ENCODE measurements at places on chromosomes 12 and 14.

DNA sequence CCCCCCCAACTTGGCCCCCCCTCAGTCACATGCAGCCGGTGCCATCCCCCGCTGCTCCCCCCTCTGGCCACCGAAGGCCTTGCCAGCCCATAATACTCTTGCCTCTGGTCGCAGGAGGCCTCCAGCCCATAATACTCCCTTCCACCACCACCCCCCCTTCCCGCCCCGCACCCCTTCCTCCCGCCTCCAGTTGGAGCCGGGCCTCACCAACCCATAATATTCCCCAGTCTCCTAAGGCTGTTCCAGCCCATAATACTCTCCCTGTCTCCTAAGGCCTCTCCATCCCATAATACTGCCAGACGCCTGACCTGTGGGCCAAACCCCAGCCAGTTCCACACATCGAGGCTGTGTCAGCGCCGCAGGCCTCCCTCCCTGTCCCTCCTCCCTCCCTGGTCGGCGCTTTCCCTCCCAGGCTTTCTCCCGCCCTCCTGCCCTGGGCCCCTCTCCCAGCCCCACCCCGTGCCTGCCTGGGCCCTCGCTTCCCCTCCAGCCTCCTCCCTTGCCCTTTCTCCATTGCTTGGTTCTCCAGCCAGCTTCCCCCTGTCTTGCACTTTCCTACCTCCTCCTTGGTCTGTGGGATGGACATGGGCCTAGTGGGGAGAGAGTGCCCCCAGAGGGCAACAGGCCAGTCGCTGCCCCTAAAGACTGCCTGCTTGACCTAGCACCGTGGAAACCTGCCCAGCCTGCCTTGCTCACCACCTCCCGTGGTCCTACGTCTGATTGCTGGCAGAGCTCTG lies 6.8 kb upstream of the CHD4 start:
- DNase-seq, result peak; percentile 51

DNA sequence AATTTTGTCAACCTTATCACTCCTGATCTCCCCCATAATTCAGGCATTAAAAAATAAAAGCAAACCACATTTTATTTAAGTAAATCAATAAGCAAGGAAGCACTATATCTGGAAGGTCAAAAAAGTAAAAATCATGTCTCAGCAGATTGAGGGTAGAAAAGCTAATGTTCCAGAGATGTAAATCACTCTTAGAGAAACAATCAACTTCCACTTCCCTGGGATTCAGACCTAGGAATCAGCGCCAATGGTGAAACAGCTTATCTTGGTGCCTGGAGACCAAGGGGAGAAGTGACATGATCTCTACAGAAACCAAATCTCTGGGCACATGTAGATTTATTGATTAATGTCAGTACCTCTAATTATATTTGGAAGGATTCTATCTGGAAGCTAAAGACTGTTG lies 10.9 kb upstream of the SNX6 start:
- no peak for DNase-seq

DNA sequence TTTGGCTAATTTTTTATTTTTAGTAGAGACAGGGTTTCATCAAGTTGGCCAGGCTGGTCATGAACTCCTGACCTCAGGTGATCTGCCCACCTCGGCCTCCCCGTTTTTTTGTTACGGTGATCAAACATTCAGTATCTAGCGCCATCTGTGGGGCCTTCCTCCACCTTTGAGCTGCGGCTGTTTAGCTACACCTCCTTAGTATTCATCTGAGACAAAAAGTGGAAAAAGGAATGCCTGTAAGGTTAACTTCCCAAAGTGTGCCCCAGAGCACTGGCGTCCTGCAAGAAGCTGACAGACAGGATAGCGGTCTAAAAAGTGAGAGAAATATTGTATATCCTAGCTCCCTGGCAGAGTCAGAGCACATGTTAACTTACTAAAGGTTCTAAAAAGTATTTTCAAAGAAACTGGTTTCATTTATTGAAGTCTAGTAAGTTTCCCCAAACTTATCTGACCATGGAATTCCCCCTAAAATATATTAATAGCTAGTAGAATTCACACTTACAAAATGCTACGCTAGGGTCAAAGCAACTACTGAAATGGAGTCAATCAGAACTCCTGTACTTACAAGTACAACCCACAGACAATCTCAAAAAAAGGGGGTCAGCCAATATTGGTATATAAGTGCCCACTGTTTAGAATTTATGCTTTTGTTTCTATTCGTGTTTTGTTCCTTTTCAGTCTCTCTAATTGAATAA lies 59.1 kb downstream of the DUSP16 start:
- peak; percentile 56 for DNase-seq

DNA sequence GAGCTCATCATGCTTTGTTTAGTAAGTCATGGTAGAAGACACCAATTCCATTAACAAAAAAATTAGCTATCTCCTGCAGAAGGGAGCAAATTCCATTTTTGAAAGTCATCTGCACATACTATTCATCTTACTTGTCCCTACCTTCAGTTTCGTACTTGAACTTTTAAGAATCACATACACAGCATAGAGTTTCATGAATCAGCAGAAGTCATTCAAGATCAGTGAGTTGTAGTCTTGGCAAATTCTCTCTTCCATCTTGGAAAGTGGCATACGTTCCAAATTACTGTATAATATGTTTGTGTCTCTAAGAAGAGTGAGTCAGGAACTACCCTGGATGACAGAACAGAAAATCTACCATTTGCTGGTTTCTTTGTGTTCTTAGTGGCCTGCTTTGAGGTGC lies 14.1 kb downstream of the VRK1 start:
- DNase-seq, result no peak

DNA sequence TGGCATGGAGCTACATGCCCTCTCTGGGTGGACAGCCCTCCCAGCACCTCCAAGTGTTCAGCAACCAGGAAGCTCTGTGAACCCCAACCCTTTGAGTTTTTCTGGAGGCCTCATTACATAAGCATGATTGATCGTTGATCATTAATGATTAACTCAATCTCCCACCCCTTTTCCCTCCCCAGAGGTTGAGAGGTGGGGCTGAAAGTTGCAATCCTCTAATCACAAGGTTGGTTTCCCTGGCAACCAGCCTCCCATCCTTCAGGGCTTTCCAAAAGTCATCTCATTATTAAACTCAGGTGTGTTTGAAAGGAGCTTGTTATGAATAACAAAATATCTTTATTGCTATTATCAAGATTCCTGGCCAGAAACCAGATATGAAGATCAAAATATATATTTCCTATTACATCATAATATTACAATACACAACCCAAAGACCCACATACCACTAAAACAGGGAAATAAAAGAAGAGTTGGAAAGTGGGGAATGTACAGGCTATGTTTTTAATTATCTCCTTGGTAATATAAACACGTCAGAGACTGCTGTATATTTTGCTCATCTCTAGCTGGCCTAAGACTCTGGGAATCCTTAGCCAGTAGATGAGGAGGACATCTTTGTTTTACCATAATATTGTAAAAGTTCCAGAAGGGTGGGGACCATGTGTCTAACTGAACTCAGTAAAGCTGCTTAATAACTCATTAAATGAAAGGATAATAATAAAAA lies 73.6 kb downstream of the SSPN start:
- no peak for DNase-seq

GRCh38 chr14:24279301-24280186 lies 8.1 kb upstream of the RABGGTA start:
- DNase-seq, result peak; percentile 53

- DNase-seq, result no peak
Measured at GRCh38 chr14:30988509-30988908, 36.9 kb upstream of the AP4S1 start.

DNA sequence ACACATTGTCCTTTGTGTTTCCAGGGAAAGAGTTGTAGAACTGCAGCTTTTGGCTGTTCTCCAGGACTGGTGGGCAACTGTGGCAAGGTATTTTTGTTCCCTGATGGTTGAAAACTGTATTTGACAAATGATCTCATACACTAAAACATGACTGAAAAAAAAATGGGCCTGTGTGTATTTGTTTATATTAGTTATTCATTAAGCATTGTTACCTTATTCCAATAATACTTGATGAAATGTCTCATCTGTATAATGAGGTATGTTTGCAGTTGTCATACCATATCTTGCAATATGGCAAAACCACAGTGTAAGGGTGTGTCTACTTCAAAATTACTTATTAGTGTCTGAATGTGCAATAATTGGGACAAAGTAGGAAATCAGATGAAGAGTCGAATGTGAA lies 479.4 kb upstream of the NOVA1 start:
- DNase-seq, result no peak

DNA sequence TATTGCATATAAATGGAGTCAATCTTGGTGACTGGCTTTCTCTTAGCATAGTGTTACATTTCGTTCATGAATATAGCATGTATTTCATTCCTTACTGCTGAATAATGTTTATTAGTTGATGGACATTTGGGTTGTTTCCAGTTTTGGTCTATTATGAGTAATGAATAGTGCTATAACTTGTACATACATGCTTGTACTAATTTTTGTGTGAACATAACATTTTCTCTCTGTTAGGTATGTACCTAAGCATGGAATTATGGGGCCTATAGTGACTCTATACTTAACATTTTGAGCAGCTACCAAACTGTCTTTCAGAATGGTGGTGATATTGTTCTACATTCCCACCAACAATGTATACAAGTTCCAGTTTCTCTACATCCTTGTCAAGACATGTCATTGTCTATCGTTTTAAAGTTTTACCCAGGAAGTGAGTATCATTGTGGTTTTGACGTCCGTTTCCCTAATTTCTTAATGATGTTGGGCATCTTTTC lies 23.1 kb downstream of the ATP2A2 start:
- DNase-seq, result no peak

GRCh38 chr14:96792003-96792402 lies 5.2 kb upstream of the VRK1 start:
- DNase-seq, result no peak

DNA sequence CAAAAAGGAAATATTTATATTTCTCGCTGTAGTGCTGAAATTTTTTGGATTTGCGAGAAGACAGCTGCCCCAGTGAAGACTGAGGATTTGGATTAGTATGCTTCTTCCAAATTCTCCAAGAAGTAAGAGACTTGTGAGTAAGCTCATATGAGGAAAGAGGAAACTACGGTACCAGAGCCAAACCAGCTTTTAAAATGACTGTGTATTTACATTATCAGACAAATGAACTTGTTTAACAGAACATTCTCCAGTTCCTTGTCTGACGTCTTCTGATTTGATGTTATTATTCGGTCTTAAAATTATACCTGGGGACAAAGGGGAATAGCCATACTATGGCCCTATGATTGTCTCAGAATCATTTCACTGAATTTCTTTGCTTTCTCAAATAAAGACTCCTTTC lies 8.0 kb downstream of the CLEC12B start:
- DNase-seq, result no peak
